ENCODE measurements at places on chromosomes 6 and 20.

DNA sequence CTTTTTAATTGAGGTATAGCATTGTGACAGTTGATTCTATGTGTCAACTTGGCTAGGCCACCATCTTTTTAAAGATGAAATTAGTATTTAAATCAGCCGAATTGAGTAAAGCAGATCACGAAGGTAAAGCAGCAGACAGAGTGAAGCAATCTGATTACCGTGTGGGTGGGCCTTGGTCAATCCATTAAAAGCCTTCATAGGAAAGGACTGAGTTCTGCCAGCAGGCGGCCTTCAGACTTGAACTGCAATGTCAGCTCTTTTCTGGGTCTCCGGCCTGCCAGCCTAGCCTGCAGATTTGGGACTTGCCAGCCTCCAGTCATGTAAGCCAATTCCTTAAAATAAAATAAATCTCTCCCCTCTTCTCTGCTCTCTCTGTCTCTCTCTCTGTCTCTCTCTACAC lies 22.4 kb upstream of the TGM2 start:
- no peak for DNase-seq

GRCh38 chr6:43763812-43764522 lies 6.0 kb upstream of the VEGFA start:
- DNase-seq = no peak

DNA sequence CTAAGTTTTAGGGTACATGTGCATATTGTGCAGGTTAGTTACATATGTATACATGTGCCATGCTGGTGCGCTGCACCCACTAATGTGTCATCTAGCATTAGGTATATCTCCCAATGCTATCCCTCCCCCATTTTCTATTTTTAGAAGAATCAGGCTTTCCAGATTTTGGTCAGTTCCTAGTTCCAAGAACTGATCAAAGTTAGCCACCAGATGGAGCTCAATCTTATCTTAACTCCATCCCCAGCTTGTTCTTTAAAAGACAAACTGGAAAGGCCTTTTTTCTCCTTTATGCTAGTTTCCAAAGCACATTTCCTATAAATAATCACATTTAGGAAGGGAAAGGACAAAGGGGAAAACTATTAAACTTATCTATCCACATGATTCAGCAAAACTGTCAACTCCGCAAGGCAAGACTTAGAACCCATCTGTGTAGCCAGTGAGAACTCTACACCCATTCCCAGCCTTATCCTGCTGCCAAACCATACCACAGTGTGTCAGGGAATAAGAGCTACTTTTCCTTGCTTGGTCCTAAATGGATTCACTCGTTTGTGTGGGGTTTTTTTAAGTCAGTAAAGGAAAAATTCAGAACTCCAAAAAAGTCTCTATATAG lies 22.8 kb upstream of the KHDC1 start:
- peak; percentile 33 for DNase-seq

GRCh38 chr6:113184736-113185135 lies 672.4 kb upstream of the MARCKS start:
- DNase-seq = peak; percentile 38

DNA sequence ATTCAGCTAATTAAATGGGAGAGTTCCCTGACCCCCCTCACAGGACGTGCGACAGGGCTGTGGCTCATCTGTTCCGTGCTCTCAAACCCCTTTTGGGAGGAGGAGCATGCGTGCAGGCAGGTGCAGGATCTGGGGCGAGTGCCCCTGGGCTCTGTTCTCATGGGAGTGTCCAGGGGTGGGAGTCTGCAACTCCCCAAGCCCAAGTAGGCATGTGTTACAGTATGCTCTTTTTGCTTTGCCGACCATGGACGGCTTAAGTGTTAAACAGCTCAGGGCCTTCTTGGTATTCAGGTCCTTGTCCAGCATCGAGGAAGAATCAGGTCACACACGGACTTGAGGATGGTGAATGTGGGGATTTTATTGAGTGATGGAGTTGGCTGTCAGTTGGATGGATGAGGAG lies 101.6 kb downstream of the NCOA3 start:
- no peak for DNase-seq

DNA sequence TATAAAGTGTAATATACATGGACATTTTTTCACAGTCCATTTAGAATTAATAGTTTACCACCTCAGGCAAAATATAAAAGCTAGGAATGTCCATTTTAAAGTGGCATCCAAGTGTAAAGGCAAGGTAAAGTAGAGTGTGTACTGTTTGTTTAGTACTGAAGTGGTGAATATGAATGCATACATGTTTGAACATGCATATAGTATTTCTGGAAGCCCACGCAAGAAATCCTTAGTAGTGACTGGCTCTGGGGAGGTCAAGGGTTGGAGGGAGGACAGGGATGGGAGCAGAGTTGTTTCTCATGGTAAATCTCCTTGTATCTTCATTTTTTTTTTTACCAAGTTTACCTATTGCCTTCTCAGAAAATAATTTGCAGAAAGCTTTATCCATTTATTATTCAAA lies 129.2 kb downstream of the UNC5CL start:
- DNase-seq = no peak

- no peak for DNase-seq
These were observed 26.8 kb downstream of the PPP1R14C start for GRCh38 chr6:150169609-150170008.

GRCh38 chr6:36863670-36864540 lies 10.7 kb downstream of the PPIL1 start:
- no peak for DNase-seq

- no peak for DNase-seq
These were observed 43.2 kb downstream of the RNF24 start for GRCh38 chr20:3972161-3972560.

GRCh38 chr20:45174434-45175364 lies at the start of gene PI3:
TSS of gene PI3 (plus strand) at chr20:45174902. CDS start at chr20:45174923, 21 bp downstream.
- no peak for DNase-seq

GRCh38 chr6:17673543-17674254 lies 33.0 kb downstream of the NUP153 start:
- DNase-seq = no peak

GRCh38 chr6:5766260-5766659 lies 240.5 kb downstream of the NRN1 start:
- DNase-seq = no peak

DNA sequence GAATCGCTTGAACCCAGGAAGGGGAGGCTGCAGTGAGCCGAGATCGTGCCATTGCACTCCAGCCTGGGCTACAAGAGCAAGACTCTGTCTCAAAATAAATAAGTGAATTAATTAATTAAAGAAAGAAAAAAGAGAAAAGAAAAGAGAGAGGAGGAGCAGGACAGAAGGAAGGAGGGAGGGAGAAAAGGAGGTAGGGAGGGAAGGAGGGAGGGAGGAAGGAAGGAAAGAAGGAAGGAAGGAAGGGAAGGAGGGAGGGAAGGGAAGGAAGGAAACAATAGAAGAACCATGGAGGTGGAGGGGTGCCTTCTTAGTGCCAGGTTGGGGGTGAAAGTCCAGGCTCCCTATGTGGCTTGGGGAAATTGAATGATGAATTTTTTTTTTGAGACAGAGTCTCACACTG lies 6.5 kb upstream of the AHCY start:
- no peak for DNase-seq

DNA sequence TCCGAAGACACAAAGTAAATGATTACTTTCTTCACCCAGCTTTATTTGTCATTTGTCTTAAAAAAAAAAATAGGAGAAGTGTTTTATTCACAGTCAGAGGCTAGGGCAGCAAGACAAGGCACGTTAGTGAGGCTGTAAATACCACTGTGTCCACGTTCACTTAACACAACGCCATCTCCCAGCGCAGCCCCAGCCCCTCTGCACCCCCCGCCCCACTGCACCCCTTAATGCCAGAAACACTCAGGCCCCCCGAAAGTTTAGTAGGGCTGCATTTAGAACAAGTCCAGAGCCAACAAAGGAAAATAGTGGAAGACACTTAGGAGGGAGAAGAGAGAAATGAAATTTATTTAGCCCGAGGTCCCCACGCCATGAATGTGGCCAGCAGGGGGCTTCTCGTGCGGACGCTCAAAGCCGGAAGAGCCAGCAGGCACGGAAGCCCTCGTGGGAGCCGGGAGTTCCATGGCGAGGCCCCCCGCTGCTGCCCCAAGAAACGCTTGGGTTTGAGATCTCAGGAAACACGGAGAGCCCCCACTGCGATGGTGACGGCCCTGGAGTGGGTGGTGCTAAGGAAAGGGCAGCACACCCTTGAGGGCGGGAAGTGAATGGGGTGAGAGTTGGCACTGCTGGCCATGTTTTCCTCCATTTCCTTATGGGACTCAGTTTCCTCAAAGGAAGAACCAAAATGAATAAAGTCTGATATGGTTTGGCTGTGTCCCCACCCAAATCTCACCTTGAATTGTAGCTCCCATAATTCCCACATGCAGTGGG lies 50.2 kb downstream of the IYD start:
- no peak for DNase-seq

- DNase-seq = no peak
These were observed 71.4 kb upstream of the PBOV1 start for GRCh38 chr6:138289739-138290138.

GRCh38 chr6:32570363-32570905 lies 19.2 kb downstream of the HLA-DRB1 start:
- DNase-seq = no peak

GRCh38 chr20:44643596-44644229 lies 7.8 kb downstream of the ADA start:
- no peak for DNase-seq

DNA sequence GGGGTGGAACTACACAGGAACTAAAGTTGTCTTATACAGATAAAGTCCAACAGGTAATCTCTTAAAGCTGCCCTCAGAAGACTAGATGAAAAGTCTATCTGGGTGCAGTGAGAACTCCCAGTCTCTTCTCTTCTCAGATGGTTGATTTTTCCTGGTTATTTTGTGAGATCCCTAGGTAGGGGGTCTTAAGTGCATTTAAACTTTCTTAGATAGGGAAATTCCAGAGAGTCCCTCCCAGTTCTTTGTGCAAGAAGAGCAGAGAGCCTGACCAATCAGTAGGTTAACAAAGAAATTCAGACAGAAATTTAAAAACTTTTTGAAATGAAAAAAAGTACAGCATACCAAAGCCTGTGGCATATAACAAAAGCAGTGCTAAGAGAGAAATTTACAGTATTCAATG lies 2.0 kb upstream of the GABRR2 start:
- DNase-seq = no peak

GRCh38 chr6:135411339-135411738 lies 86.2 kb downstream of the AHI1 start:
- no peak for DNase-seq

Data from NCI-H1694 treated with DMSO at 0.1 percent for 48 hours (cell line).